ENCODE measurements at places on chromosomes 3 and 15.

DNA sequence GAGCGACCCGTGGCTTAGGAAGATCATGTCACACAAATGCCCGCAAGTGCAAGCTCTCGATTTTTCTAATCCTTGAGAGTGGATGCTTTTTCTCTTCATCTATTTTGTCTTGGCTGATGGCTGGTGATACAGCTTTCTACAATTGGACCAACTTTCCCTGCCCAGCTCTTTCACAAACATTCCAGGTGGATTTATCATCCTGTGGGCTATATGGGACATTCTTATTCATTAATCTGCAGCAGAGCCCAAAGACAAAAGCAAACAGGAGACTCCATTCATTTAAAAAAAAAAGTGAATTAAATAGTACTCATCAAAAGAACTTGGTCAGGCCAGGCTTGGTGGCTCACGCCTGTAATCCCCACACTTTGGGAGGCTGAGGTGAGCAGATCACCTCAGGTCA lies 14.2 kb upstream of the TSEN2 start:
- DNase-seq = no peak

DNA sequence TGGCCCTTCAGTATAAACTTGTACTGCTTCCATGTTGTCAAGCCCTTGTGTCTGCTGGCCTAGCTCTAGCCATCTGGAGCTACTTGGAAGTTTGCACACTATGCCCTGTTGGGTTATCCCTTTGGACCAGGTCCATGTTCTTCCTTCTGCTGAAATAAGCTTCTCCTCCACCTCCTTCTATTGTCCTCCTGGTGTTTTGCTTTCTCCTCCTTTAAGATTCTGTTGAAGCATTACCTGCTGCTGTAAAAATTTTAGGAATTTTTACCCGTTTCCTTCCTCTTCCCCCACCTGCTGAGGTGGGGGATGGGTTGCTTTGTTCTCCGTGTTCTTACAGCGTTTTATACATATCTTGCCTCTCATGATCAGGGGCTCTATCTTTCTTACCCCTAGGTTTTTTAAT lies 51.7 kb downstream of the SH3GL3 start:
- DNase-seq = no peak

DNA sequence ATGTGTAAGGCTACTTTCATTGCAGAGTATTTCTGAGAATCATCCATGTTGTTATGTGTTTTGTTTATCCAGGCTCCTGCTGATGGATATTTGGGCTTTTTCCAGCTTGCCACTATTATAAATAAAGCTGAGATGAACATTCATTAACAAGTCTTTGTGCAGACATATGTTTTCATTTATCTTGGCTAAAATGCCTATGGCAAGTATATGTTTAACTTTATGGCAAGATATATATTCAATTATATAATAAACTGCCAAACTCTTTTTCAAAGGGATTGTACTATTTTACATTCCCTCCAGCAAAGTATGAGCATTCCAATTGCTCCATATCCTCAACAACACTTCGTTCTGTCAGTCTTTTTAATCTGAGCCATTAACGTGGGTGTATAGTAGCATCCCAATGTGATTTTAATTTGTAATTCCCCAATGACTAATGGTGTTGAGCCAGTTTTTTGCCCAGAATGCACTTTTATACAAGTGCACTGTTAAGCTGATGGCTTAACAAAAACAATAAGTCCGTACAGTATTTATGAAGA lies 452.4 kb downstream of the SHQ1 start:
- no peak for DNase-seq

GRCh38 chr3:180684807-180685206 lies 5.5 kb upstream of the CCDC39 start:
- DNase-seq = no peak

DNA sequence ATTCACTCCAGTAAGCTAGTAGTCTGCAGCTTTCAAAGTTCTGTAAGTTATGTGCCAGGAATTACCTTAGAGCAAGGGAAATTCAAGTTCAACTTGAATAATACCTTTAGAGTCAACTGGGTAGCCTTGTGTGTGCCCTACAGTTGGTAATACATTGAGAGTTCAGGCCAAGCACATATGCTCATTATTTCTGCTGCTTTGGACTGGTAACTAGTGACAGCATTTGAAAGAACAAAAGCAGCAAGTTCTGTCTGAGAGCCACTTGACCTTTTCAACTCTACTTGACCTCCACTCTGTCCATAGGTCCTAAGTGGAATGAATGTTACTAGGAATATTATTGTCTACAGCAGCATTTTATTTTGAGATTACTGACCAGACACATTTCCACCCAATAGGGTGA lies 723.5 kb downstream of the NLGN1 start:
- no peak for DNase-seq

DNA sequence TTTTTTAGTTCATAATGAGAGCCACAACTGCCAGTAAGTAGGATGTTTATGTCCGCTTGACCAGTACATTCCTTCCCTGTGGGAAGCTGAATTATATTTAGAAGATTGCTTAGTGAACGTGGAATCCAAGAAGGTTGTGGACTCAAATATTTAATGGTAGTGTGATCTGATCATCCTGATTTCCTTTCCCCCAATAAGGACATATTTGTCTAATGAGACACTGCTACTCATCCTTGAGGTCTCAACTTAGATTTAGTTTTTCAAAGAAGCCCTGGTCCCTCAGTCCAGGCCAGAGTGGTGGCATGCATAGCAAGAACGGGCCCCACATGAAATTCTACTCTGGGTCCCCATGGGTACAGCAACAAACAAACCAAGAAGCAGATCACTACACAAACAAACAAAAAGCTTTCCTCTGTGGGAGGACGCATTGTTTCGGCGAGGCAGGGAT lies 60.8 kb downstream of the USP13 start:
- no peak for DNase-seq

- no peak for DNase-seq
These were observed 451.5 kb upstream of the PPP2R3A start for GRCh38 chr3:135514060-135514448.

- no peak for DNase-seq
These were observed 67.7 kb upstream of the FGF12 start for GRCh38 chr3:192795021-192795420.

DNA sequence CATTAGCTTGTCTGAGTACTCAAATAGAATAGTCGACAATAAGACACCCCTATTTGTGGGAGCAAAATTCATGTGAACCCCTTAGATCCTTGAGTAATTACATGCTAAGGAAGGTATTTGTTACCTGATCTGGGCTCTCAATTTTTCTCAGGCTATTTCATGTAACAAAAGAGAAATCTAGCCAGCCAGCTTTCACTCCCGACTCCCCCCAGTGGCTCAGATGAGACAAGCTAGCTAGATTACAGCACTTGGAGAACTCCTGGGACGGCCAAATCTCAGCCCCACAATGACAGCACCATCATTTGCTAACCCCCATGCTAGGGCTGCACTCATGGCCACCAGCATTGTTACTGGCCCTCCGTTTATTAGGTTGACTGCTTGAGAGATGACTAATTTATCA lies 41.3 kb downstream of the GLDN start:
- no peak for DNase-seq

- no peak for DNase-seq
These were observed 41.5 kb downstream of the SEMA3G start for GRCh38 chr3:52403271-52403841.

DNA sequence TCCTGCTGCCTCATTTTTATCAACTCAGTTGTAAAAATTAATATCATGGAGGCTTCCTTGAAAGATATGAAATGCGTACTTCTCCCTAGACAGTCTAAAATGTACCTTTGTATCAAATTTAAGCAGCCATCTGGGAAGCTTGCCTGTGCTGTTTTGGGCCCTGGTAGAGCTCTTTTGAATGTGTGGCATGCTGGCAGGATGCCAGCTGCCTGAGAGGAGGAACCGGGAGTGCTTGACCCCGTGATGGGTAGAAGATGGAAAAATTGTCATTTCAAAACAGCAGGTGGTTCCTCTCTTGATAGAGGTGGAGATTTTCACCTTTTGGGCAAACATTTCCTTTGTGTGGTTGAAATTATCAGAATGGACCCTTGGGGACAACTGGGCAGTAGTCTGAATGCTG lies 245.3 kb downstream of the RPLP1 start:
- no peak for DNase-seq

DNA sequence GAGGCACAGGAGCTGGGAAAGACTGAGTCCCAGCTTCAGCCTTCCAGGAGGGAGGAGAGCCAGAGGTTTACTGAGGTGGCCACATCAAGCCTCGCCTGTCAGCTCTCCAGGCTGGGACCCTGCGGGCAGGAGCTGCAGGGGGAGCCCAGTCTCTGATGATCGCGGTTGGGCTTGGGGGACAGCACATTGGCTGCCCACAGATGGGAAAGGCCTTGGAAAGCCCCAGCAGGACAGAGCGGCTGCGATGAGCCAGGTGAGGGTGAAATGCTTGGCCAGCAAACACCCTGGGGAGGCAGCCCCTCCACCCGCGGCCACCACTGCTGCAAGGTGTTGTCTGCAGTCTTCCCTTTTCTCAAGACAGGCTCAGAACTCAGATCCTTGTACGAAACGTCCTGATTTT lies 31.2 kb downstream of the SEC61A1 start:
- DNase-seq = no peak

DNA sequence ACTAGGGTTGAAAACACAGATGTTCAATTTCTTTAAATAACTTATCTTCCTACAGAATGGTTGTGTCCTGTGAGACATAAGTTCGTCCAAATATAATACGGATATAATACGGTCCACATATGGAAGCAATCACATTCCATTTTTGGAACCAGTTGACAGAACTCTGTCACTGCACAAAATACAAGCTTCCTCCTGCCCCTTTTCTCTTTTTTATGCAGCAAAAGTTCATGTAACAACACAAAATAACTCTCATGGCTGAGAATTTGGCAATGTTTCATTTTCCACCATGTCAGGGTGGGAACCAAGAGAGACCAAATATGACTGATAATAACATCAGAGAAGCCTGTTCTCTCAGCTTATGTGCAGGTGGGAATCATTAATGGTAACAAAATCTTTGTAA lies 158.1 kb upstream of the ZNF385D start:
- DNase-seq = no peak

- no peak for DNase-seq
These were observed 13.3 kb upstream of the TMEM87A start for GRCh38 chr15:42286445-42287029.
